ENCODE measurements at places on chromosomes 16 and 17.

- DNase-seq, result no peak
These were observed at the start of gene NOL3 for GRCh38 chr16:67170168-67170948. Gene NOL3 (plus strand): TSS chr16:67170538.

DNA sequence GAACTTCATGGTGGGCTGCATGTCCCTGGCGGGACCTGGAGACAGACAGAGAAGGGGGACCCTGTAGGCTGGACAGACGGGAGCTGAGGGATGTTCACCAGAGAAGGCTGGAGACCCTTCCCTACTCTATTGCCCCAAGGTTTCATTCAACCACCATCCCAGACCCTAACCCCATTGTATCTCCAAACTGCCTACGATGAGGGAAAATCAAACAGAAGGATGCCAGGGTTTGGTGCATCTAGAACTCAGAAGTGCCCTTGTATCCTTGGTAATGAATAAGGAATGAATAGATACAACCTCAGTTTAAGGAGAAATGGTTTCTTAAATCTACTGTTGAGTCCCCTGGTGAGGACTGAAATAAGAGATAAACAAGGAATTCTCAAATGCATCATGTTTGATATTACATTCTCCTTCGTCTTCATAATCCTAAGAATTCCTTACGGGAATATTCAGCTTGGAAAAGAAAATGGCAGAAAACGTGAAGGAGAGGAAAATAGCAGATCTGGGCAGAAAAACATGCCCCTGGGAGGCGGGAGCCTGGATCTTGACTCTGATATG, 16.4 kb downstream of the TNS4 start:
- DNase-seq, result no peak

DNA sequence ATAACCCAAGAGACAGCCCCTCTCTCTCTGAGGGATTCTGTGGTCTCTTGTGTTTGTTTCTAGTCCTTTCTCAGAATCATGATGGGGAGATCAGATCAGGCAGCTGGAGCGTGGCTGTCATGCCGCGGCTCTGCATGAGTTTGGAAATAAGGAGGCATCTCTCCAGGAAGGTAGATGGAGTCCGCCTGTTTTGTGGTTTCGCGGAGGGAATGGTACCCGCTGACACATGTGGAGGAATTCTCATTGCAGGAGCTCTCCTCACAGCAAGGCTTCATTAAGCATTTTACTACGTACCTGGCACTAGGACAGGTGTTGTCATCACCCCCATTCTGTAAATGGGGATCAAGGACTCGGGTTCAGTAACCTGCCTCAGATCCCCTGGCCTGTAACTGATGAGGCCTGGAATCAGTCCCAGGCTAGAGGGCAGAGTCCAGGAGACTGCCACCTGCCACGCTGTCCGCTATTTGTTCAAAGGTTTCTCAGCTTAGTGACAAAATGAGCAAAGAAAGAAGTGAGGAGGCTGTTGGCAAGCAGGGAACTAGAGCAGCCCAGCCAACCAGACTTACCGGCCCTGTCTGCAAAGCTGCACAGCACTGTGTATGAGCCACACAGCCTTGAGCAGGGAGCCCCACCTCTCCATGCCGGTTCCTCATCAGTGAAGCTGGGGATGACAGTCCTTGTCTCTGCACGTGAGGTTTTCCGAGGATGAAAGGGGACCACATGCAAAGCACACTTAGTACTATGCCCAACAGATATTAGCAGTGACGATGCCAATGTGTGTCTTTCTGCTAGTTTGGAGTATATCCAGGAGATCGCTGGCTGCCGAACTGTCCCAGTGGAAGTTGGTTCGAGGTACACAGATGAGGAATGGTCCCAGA, 11.0 kb downstream of the KDM8 start:
- no peak for DNase-seq

DNA sequence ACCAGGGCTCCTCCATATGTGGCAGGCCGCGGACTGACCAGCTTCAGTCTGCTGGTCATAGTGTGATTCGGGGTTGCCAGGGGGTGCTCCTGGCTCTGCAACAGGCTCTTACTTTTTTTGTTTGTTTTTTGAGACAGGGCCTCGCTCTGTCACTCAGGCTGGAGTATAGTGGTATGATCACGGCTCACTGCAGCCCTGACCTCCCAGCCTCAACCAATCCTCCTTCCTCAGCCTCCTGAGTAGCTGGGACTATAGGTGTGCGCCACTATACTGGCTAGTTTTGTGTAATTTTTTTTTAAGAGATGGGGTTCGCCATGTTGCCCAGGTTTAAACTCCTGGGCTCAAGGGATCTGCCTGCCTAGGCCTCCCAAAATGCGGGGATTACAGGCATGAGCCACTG, 11.8 kb upstream of the KCNH6 start:
- DNase-seq, result no peak

- no peak for DNase-seq
These were observed 115.7 kb downstream of the TMEM114 start for GRCh38 chr16:8474587-8474986.

DNA sequence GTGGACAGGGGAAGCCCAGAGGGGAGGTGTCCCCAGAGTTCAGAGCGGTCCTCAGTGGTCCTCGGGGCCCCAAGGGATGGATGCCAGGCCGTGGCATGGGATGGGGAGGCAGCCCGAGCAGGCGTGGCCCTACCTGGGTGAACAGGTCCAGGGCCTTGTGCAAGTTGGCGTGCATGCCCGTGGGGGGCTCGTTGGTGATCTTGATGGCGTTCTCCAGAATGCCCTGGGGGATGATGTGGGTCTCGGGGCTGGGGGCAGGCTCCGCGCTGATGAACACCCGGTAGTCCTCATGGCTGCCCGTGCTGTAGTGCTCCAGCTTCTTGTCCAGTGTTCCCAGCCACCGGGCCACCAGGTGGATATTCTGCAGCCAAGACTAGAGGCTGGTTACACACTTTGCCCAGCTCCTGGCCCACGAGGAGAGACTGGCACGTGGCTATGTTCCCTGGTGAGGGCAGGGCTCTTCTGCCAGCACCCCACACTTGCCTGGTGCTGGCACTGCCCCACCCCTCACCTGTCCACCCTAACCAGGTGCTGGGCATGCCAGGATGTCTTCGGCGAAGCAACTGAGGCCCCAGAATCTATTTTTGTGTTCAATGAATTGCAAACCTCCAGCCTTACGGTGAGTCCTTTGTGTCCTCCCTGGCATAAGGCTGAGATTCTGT, 59.2 kb downstream of the PGS1 start:
- DNase-seq, result no peak

DNA sequence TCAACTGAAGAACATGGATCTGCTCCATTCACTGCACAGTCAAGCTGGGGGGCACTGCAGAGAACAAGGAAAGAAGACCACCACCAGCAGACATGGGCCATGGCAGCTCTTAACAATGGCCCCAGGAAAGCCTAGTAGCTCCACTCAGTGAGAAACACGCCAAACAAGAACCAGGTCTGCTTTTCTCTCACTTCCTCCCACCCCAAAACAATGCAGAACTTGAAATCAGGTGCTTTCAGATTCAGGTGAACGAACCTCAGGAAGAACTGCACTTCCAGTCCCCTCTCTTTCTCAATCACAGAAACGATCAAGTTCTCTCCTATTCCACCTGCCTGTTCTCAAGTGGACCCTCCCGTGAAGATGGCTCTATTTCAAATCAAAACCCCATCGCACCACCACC, 155.6 kb downstream of the GRIN2A start:
- no peak for DNase-seq

GRCh38 chr17:82216301-82217119, 3.9 kb upstream of the CCDC57 start:
- peak; percentile 35 for DNase-seq

DNA sequence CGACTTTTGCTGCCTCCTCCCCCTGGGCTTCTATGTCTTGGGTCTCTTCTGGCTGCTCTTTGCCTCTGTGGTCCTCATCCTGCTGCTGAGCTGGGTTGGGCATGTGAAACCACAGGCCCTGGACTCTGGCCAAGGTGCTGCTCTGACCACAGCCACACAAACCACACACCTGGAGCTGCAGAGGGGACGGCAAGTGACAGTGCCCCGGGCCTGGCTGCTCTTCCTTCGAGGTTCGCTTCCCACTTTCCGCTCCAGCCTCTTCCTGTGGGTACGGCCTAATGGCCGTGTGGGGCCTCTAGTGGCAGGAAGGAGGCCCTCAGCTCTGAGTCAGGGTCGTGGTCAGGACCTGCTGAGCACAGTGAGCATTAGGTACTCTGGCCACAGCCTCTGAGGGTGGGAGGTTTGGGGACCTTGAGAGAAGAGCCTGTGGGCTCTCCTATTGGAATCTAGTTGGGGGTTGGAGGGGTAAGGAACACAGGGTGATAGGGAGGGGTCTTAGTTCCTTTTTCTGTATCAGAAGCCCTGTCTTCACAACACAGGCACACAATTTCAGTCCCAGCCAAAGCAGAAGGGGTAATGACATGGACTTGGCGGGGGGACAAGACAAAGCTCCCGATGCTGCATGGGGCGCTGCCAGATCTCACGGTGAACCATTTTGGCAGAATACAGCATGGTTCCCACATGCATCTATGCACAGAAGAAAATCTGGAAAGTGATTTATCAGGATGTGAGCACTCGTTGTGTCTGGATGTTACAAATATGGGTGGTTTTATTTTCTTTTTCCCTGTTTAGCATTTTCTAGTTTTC, 2.3 kb downstream of the GP1BA start:
- DNase-seq, result no peak
